Mesendoderm (in vitro differentiated cells): ENCODE measurements at places on chromosomes 5 and 9.

- DNase-seq = no peak
- H3K4me1 ChIP-seq = no peaks in the 10 kb centered on the region
- H3K27ac ChIP-seq = no peak overlapping the region
- H3K36me3 ChIP-seq = no peaks in the 10 kb centered on the region
Observed at GRCh38 chr9:107983181-107983603, 493.6 kb upstream of the KLF4 start.

DNA sequence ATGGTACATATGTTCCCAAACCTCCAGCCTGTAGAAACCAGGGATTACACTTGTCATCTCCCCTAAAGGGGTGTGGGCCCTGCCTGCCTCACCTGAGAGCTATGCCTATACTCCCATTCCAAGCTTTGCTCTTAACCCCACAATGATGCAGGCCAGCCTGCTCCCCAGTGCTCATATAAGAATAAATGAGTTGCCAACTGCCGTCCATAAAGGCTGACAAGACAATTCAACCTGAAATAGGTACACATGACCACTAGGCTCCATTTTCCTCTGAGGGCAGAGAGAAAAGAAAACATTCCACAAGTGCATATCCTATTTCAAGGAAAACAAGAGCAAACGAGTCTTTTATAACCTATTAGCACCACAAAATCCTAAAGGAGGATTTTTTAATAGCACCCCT is 28.4 kb downstream of the SKP1 start:
- H3K4me1 ChIP-seq = no peaks in the 10 kb centered on the region
- H3K4me3 ChIP-seq = no peak overlapping the region
- no peaks in the 10 kb centered on the region for H3K27me3 ChIP-seq
- H3K27ac ChIP-seq = no peak overlapping the region
- DNase-seq = no peak

- DNase-seq = peak; percentile 81
- H3K27me3 ChIP-seq = no peaks in the 10 kb centered on the region
- H3K36me3 ChIP-seq = peaks cover 10% of the 10 kb centered on the region
- H3K4me3 ChIP-seq = no peak overlapping the region
- no peak overlapping the region for H3K27ac ChIP-seq
- no peaks in the 10 kb centered on the region for H3K4me1 ChIP-seq
Observed at GRCh38 chr9:21812415-21812814, 10.0 kb downstream of the MTAP start.

DNA sequence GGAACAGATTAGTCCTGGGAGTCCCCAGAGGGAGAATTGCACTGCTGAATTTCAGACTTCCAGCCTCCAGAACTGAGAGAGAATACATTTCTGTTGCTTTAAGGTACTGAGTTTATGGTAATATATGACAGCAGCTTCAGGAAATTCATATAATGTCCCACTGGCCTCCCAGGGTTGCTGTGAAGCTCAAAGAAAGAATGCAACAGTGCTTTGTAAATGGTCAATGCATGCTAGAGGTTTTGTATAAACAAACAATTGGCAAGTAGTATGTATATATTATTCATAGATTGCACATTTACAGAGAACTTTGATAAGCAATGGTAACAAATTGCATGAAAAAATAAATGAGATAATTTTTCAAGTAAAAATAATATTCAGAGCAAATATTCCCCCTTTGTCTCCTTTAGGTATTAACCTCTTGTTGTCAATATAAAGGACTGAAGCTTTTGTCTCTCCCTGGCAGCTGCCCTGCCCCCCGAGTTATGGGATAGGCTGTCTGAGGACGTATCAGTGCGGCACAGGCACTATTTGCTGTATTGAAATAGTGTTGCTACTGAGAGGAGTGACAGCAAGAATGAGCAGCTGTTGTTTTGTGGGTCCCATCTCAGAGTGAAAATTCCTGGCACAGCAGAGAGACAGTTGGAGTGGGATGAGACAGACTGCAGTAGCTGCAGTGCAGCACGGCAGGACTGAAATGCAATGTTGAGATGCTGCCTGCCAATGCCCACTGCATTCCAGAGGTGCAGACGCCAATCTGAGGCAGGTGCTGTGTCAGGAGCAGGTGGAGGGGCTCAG is 194.2 kb upstream of the GLRA1 start:
- no peaks in the 10 kb centered on the region for H3K36me3 ChIP-seq
- no peaks in the 10 kb centered on the region for H3K27me3 ChIP-seq
- H3K27ac ChIP-seq = no peak overlapping the region
- no peak for DNase-seq
- no peaks in the 10 kb centered on the region for H3K4me1 ChIP-seq
- H3K4me3 ChIP-seq = no peak overlapping the region

- H3K4me1 ChIP-seq = peaks cover 3% of the 10 kb centered on the region
- H3K27ac ChIP-seq = no peak overlapping the region
- H3K36me3 ChIP-seq = no peaks in the 10 kb centered on the region
- no peak overlapping the region for H3K4me3 ChIP-seq
- peak; percentile 83 for DNase-seq
- H3K27me3 ChIP-seq = no peaks in the 10 kb centered on the region
Observed at GRCh38 chr9:15142878-15143534, 164.0 kb downstream of the TTC39B start.

GRCh38 chr9:272251-273213 is 57.9 kb downstream of the DOCK8 start:
- no peak for DNase-seq
- H3K4me3 ChIP-seq = no peak overlapping the region
- H3K4me1 ChIP-seq = no peaks in the 10 kb centered on the region
- H3K27ac ChIP-seq = no peak overlapping the region
